ENCODE measurements at places on chromosomes 16 and 17. TPM values are rescaled to one million over a fixed set of nuclear protein-coding genes. Genes with fewer than 3 reads are reported as not detected.

DNA sequence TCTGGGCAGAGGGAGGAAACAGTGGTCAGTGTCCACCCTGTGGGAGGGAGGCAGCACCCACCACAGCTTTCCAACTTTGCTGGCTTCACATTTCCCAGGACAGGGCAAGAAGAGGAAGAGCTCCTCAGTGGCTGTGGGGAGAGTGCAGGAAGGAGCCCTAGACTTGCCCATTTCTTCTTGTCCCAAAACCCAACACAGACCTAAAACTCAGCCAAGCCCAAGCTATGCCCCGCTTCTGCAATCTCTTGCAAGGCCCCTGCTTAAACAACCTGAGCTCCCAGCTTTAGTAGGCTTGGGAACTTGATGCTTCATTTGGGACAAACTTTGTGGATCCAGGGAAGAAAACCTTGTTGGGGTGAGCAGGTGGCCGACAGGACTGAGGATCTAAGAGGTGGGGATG lies 173.8 kb downstream of the LGALS9B start:
- no peak for DNase-seq

Gene TVP23A
- total RNA-seq: not detected

DNA sequence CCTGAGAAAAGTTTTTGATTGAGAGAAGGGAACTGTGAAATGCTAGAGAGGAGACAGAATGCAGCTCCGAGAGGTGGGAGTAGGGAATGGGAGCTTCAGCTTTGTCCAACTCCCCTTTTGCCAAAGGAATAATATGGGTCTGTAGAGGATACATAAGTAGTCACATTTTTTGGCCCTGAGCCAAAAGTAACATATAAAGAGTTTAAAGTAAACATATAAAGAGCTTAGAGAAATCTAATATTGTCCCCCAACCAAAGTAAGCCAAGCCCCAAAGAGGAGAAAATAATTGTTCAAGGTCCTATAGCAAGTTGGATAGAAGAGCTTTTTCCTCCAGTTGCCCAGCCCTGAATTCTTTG lies 215.1 kb downstream of the TMEM114 start:
- DNase-seq: no peak

Gene ARL5C
- not detected for total RNA-seq

Gene CDH1
- total RNA-seq: 0.47 TPM

GRCh38 chr17:72850410-72851118 lies 241.9 kb downstream of the SLC39A11 start:
- DNase-seq: no peak

- DNase-seq: no peak
Measured at GRCh38 chr17:43010667-43011308, 4.2 kb downstream of the IFI35 start.

Gene KRTAP1-1
- total RNA-seq: not detected

- no peak for DNase-seq
Measured at GRCh38 chr17:416293-417206, 63.9 kb upstream of the RPH3AL start.

DNA sequence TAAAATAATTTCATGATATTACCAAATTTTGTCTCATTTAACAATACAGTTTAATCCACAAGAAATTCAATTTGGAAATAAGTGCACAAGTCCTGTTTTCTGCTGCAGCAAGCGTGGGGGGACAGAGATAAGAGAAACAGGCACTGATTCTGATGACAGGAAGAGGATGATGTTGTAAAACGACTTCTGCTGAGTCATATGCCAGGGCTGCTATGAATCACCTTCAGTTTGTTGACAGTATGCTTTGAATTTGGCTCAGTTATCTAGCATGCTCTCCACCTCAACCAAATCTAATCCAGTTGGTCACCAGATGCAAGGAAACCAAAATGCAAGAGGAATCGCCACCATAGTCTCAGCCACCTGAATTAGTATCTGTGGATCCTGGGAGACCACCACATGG lies 244.1 kb upstream of the MON1B start:
- no peak for DNase-seq

DNA sequence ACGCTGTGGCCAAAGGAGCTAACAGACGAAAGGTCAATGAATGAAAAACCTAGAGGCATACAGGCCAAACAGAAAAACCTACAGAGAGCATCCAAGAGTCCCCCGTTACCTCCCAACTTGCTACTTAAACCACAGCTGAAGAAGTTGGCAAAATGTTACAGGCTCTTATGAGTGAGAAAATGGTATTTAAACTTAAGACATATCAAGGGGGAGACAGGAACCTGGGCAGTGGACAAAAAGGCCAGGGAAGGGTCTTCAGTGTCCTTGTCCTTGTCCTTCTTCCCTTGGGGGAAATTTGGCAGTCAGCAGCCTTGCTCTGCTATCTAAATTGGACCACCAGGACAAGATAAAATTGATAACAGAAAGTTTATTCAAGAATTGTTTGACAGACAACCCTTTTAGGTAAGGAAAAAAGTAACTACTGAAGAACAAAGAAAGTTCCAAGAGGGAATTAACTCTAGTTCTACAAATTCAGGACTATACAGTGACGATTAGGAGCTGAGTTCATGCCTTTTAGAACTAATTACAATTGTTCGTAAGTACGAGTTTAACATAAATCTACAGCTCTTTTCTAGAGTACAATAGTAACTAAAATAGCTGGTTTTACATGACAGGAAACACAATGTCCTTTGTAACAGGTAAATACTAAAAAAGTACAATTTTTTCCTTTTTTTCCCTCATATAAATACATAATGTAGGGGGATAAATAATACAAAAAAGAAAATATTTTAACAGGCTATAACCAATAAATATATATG lies 3.8 kb upstream of the HOXB2 start:
- no peak for DNase-seq

Gene RNF222
- total RNA-seq: 0.62 TPM

DNA sequence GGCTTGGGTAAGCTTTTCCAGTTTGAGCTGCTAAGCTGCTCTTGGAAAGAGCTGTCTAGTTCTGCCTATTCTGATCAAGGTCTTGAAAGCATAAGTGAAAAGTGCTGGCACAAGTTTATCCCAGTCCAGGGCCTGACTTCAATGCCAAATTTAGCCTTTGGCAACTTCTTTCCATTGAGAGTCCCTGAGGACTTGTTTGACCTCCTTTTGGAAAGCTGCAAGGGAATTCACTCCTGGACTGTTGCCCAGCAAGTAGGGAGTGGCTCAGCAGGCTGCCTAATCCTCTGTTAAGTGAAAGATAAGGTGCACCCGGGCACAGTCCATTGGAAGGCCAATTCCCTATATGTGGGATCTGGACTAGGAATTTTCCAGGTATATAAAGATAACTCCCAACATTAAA lies 16.0 kb upstream of the TANC2 start:
- DNase-seq: no peak

GRCh38 chr17:7046127-7046724 lies 2.3 kb upstream of the SLC16A11 start:
- peak; percentile 26 for DNase-seq

- DNase-seq: peak; percentile 64
Measured at GRCh38 chr17:42120770-42121769, at the start of gene KAT2A. Gene KAT2A, minus strand, starts transcription at chr17:42121367. Its CDS starts 63 bp downstream, at chr17:42121304.

Gene TLCD3A
- 1.8 TPM for total RNA-seq

Gene ZNF469
- total RNA-seq: 0.32 TPM

DNA sequence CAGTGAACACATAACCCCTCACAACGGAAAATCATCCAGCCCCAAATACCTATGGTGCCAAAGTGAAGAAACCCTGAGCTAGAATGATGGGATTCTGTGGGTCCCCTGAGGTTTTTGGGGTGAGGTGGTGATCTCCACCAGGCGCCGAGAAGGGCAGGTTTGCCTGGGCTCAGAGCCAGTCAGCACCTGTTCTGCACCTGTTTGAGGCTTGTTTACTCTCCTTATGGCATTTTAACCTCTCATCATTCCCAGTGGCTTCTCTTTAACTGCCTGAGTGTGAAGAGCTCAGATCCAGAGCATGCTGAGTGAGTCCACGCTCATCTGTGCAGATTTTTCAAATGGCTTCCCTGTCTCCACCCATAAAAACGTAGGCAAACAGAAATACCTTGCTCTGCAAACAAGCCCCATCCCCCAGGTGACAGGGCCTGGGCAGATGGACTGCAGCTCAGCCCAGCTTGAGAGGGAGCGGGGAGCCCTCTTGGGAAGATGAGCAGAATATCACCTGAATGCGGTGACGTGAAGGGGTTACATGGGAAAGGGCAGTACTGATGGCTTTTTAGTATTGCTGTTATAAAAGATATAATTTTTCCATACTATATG lies 40.1 kb upstream of the CLEC19A start:
- no peak for DNase-seq

DNA sequence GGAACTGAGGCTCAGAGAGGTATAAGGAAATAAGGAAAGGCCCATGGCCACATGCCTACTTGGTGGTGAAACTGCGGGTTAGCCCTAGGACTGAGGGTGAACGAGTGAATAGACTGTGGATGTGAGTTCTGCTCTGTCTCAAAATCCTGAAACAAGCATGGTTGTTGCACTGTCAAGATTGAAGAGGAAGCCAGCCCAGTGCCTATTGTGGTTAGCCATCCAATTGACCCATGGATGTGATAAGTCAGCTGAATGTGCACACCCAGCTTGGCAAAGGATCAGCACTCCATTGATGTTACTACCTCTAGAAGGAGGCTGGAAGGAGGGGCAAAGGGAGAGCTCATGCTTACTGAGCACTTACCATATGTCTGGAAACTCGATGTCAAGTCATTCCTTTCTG lies 4.5 kb downstream of the TMEM114 start:
- no peak for DNase-seq

DNA sequence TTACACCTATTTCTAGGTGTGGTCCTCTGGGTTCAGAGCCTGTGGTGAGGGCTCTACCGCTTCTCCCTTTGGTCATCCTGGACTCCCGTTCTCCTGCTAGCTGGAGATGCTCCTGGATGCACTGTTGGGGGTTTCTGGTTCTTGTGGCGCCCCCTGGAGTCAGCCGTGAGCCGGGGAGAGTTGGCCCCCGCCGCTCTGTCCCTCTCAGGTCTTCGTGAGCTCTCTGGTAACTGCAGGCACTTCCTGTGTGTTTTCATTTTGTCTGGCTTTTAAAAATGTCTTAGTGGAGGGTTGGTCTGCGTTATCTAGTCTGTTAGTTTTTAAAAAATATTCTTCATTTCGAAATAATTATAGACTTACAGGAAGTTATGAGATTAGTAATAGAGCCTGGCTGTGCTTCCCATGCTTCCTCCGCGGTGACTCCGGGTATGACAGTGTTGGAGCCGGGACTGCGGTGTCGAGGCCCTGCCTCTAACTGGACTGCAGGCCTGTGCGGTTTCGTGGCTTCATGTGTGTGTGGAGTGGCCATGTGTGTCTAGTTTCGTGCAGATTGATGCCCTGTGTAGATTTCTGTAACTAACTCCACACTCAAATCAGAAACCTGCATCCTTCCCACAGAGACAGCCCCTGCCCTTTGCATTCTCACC lies 78.0 kb upstream of the ZNF750 start:
- DNase-seq: no peak

Gene ABCC12
- total RNA-seq: not detected

DNA sequence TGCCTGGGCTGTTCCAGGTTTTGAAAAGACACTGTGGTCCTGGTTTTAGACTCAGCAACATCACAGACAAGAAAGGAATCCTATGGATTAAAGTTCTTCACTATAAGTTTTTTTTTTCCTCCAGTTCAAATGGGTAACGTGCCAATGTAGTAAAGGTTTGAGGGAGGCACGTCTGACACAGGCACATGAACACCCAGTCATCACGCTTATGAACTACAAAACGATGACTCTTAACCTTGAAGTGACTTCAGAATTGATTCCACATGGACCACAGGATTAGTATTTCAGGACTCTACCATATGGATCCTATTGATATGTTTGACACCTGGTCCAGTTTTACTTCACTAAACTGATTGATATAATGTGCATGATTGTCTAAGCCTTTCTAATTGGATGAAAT lies 2.3 kb downstream of the PRMT7 start:
- DNase-seq: no peak

GRCh38 chr16:70440009-70440692 lies 1.3 kb upstream of the ST3GAL2 start:
- DNase-seq: no peak

GRCh38 chr16:17417740-17418139 lies 53.0 kb downstream of the XYLT1 start:
- no peak for DNase-seq

GRCh38 chr17:59047616-59048015 lies 59.1 kb downstream of the TRIM37 start:
- no peak for DNase-seq

GRCh38 chr17:13244513-13244912 lies 226.7 kb upstream of the ELAC2 start:
- DNase-seq: no peak

DNA sequence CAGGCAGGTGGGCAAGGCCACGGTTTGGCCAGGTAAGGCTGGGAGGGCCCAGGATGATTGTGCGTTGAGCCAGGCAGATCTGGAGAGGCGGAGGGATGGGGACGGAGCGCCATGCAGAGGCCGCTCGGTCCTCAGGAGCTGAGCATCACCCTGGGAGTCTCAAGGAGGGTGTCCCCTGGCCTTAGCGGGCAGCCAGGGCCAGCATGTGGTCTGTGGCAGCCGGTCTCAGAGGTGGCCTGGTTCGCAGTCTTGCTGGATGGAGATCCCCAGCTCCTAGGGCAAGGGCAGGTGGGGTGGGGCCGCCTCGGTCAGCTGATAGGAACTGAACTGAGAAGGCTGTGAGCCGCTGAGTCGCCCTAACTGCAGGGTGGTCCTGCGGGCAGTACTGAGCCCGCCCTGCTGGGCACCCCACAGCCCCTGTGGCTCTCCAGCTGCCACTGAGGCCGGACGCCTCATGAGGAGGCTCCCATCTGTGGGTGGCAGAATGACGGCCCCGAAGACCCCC lies 11.6 kb upstream of the CDH15 start:
- DNase-seq: no peak

GRCh38 chr17:82041144-82041814 lies 3.8 kb upstream of the DCXR start:
- DNase-seq: no peak

GRCh38 chr16:66135421-66135831 lies 231.1 kb upstream of the CDH5 start:
- no peak for DNase-seq

Gene HBM
- not detected for total RNA-seq

- DNase-seq: no peak
Measured at GRCh38 chr16:31194898-31195297, 7.7 kb downstream of the PYCARD start.

DNA sequence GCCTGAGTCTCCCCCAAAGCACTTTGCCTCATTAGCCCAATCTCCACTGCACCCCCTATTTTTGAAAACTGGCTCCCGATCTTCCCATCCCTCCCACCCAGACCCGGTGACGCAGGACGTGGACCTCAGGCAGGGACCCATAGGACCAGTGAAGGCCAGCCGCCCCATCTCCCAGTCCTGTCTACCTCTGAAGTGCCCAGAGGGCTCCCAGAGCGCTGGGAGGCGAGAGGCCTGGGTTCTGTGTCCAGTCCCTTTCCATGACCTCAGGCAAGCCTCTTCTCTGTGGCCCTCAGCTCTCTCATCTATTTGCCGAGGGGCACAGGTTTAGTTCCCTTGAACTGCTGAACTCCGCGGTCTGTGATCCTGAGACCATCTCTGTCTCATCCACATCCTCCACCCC lies 714 bp downstream of the TNS4 start:
- no peak for DNase-seq

GRCh38 chr16:71637398-71637797 lies 11.4 kb downstream of the MARVELD3 start:
- no peak for DNase-seq

Gene CCL16
- not detected for total RNA-seq

Gene SCGB1C2
- total RNA-seq: not detected

Gene KRTAP2-2
- total RNA-seq: not detected

All from T-helper 17 cell (primary cell).